Inflammatory macrophage (primary cell): ENCODE measurements at places on chromosomes 6 and 20.

DNA sequence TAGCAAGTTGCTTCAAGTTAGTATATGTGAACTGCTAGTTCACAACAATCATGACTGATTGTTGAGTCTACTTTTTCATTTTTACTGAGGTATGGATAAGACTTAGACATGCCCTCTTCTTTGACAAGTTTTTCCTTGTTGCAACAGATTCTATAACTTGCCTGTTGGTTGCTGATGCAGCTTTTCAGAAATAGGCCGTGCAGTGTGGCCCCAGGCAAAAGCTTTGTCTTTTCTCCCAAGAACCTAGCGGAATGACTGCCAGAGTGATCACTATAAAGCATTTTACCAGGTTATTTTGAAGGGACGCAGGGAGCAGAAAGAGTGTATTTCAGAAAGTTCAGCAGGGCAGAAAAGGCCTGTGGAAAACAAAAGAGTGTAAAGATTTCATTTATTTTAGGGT is 16.0 kb downstream of the HECA start:
- no peak for DNase-seq

DNA sequence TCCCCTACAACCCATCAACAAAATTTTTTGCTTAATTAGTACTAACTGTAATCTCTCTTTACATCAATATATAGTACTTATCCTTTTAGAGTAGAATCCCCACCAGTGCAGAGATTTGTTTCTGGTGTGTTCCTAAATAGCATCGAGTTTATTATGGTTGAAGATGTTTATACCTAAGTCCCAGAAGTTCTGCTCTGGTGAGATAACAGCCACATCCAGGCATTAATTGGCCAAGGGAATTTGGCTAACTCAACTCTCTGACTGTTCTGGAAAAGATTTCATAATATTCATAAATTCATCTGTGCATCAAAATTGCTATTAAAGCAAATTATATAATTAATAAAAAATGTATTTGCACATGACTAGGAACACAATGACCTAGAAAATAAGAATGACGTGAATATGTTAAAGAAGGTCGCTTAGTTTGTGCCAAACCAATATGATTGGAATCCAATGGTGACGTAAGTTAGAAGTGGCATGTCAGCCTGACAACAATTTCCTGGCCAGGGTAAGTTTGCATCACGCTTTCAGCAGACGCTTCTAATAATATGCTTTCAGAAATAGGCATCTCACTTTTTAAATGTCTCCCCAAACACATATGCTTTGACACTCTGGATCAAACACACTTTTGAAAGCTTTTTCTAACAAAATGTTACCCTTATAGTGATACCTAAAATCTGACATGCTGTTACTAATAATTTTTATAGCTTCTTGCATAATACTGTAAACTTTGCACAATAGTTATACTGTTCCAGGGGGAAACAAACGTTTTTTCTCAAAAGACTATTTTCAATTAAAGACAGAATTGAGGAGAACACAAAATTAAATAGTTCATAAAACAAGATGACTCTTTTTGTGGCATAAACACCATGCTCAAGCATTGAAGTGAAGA is 236.7 kb downstream of the TENT5A start:
- DNase-seq, result no peak

GRCh38 chr6:36131511-36132245 is 1.4 kb downstream of the MAPK13 start:
- peak; percentile 48 for DNase-seq

GRCh38 chr20:49570828-49571552 is 3.1 kb upstream of the PTGIS start:
- DNase-seq, result no peak

- peak; percentile 94 for DNase-seq
These were observed 367.5 kb downstream of the GRIK2 start for GRCh38 chr6:101760843-101761621.

DNA sequence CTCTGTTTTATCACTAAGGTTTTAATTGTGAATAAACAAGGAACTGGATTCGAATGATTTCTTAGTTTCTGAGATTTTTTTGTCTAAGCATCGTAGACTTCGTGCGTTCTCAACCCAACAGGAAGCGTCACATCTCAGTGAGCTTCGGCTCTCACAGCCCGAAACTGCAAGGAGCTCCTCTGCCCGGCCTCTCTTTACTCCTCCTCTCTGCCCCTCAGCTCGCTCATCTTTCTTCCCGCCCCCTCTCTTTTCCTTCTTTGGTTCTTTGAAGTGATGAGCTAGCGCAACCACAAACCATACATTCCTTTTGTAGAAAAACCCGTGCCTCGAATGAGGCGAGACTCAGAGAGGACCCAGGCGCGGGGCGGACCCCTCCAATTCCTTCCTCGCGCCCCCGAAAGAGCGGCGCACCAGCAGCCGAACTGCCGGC is 480 bp upstream of the NT5E start:
- no peak for DNase-seq

- DNase-seq, result peak; percentile 38
These were observed 144.2 kb upstream of the TNFAIP3 start for GRCh38 chr6:137722749-137723272.

GRCh38 chr20:37903317-37904007 is 535 bp downstream of the VSTM2L start:
- no peak for DNase-seq

- DNase-seq, result no peak
These were observed 71.8 kb upstream of the DSP start for GRCh38 chr6:7469696-7470095.

GRCh38 chr6:136524936-136525413 is 25.2 kb downstream of the MAP7 start:
- peak; percentile 20 for DNase-seq

DNA sequence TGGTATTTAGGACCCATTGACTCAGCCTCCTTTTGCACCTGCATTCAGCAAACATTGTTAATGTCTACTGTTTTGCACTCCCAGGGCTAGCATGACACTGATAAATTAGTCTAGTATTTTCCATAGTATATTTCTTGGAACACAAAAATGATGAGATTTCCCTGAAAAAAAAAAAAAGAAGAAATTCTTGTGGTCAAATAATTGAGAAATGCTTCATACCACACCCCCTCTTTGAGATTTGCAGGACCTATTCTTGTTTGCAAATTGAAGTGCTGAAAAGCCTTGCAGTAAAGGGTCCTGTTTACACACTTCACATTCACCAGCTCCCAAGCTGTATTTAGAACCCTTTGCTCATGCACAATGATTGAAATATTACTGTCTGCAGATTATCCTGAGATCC is 36.3 kb upstream of the CLIC5 start:
- DNase-seq, result peak; percentile 78

GRCh38 chr20:58038123-58038654 is 190.3 kb downstream of the ANKRD60 start:
- no peak for DNase-seq

- DNase-seq, result peak; percentile 77
These were observed 41.5 kb upstream of the KCNQ5 start for GRCh38 chr6:72580281-72580940.

GRCh38 chr20:45445805-45446562 is 23.6 kb upstream of the WFDC2 start:
- peak; percentile 49 for DNase-seq

DNA sequence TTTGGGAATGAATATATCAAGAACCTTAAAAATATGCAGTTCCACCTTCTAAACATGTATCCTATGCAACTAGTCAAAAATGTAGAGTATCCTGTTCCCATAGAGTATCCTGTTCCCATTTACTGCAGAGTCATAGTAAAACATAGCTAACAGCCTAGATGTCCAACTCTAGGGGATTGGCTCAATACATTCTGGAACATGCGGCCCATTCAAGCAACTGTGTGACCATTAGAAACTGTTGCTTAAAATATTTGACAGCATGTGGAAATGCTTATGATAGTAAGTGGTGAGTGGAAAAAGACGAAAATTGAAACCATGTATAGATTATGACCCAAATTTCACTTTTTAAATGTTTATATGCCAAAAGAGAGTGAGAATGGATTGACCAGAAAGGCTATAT is 11.2 kb downstream of the FOXP4 start:
- DNase-seq, result no peak

DNA sequence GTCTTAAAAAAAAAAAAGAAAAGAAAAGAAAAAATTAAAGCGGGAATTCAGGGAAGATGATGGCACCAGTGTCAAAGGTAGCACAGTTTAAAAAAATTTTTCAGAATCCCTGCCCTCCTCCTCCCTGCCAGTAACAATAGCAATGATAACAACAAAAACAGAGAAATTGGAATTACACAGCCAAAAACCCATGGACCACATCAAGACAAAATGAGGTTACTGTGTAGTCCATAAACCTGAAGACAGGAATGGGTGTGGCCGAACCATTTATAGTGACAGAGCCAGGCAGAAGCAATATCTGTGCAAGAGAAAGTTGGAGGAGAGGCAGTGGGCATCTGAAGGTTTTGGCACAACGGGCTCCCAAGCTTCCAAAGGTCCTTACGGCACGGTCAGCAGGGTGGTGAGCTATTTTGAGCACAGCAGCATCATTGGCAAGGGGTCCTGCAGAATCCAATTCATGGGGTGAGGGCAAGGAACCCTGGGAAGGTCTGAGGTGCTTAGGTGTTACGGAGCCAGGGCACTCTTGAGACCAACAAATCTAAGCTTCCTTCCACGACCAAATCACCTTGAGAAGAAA is 202.3 kb downstream of the GMPR start:
- DNase-seq, result no peak

GRCh38 chr20:23295934-23296333 is 54.7 kb upstream of the NXT1 start:
- no peak for DNase-seq

- peak; percentile 53 for DNase-seq
These were observed 253.7 kb upstream of the SUPT3H start for GRCh38 chr6:45631396-45631795.

DNA sequence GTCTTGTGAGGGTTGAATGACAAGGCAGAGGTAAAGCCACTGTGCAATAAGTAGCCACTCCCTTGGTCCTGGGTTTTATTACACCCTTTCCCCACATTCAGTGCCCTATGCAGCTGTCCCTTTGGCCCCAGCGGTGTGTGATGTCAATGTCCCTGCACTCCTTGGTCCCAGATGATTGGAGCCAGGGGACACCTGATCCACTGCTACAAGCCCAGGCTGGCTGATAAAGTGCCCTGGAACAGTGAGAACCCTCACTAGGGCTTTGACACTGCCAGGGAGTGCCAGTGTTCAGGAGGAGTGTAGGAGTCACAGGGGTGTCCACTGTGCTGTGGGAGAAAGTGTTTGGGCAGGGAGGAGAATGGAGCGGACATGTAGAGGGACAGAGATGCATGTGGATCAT is 30.4 kb downstream of the GABRR1 start:
- no peak for DNase-seq

GRCh38 chr6:16273256-16273655 is 34.9 kb downstream of the GMPR start:
- DNase-seq, result no peak

DNA sequence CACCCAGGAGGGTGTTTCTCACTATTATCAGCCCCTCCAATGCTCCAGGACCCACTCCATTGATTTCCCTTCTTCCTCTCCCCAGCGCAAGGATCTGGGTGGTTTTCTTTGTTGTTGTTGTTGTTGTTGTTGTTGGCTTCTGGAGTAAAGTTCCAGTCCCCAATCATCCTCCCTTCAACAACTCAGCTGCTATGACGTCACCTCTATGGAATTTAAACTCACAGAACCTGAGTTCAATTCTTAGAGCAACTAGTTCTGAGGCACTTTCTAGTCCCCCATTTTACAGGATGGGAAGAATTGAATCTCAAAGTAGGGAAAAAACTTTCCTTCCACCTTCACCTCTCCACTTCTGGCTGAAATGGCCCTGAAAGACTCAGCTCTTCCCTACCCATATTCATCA is 9.7 kb upstream of the WFDC8 start:
- no peak for DNase-seq

DNA sequence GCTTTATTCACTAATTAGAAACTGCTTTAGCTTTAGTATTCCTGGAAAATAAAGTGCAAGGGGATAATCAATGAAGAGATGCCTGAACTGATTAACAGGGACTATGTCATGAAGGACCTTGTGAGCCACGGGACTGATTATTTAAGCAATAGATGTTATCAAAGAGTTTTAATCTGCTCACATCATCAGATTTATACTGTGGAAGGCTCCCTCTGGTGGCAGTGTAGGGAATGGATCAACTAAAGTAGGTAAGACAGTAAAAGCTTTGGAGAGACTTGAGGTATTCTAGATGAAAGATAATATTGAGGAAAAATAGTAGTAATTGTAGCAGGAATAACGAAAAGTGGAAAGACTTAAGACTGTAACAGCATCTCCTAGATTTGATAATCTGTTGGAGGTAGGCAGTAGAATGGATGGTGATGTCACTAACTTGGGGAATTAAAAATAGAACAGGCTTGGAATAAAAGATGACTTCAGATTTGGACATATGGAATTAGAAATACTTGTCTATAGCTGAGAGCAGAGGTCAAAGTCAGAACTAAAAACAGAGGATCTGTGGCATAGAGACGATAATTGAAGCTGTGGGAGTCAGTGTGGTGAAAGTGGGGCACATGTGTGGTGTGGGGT is 80.3 kb upstream of the HTR1E start:
- DNase-seq, result peak; percentile 16

DNA sequence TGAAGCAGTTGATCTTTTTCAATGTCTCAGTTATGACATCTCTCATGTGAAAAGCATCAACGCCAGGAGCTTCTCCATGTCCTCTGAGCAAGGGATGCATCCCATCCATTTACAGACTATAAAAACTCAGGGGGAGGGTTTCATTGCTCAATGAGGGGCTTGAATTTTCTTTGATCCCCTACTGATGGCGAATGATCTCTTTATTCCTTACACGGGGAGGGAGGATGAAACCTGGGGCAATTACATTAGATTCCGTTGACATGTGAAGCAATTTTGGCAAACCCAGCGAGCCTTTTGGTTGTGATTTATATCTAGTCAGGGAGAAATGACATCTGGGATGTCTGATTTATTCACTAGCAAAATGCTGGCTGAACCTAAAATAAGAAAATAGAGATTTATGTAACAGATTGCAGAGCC is 268.9 kb downstream of the HIVEP2 start:
- no peak for DNase-seq

- DNase-seq, result no peak
These were observed 80.8 kb downstream of the NINL start for GRCh38 chr20:25504366-25505135.

DNA sequence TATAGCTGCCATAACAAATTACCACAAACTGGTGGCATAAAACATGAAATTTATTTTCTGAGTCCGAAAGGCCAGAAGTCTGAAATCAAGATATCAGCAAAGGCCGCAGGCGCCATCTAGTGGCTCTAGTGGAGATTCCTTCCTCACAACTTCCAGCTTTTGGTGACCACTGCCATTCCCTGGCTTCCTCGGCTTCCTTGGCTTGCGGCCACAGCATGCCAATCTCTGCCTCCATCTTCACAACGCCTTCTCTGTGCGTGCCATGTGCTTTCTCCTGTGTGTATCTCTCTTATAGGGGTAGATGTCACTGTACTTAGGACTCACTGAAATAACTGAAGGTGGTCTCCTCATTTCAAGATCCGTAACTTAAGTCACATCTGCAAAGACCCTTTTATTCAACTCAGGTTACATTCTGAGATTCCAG is 5.4 kb upstream of the PLAGL1 start:
- peak; percentile 83 for DNase-seq

DNA sequence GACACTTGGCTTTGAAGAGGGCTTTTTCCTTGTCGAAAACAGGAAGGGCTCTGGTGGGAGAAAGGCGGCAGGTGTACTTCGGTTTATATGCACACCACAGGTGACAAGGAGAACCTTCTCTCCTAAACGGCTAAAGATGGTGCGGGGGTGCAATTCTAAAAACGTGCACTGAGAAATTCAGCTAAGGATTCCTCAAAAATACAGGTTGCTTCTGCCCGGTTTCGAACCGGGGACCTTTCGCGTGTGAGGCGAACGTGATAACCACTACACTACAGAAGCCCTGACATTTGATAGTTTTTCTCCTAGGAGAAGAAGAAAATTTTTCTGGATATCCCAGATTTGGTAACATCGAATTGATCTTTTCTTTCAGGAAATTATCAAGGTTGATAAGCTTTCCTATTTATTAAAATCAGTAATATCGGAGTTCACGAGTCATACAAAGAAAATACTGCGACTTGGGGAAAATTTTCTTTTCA is 32.0 kb downstream of the POM121L2 start:
- DNase-seq, result no peak
